ENCODE measurements at places on chromosomes 1 and 21.

DNA sequence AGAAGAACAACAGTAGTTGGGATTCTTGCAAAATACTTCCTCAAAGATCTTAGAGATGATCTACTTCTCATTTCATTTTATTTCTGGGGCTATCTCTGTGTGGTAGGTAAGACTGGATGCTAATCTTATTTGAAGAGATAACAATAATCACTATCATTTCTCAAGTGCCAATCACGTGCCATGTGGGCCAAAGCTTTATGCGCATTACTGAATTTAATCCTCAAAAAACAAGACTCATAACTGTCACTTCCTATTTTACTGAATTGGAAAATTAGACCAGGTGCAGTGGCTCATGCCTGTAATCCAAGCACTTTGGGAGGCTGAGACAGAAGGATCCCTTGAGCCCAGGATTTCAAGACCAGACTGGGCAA, 121.7 kb downstream of the KCNN3 start:
- no peak for DNase-seq

GRCh38 chr1:100009458-100009857, 39.7 kb downstream of the SLC35A3 start:
- DNase-seq = no peak

DNA sequence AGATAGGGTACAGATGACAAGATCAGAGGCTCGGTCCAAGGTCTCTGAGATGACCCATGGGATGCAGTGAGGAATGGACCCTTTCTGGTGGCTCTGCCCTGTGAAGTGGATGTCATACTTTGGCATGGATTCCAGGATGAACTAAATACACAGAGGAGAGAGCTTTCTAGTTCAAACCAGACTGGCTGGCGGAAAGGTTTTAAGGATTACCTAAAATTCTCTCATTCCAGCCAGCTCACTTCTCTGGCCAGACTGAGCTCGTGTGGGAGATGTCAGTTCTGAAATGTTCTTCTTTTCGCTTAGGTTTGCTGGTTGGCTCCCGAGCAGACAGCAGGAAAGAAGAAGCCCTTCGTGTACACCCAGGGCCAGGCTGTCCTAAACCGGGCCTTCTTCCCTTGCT, 6.2 kb downstream of the RNPEP start:
- DNase-seq = no peak

GRCh38 chr21:15255261-15255660, 190.5 kb upstream of the NRIP1 start:
- no peak for DNase-seq

DNA sequence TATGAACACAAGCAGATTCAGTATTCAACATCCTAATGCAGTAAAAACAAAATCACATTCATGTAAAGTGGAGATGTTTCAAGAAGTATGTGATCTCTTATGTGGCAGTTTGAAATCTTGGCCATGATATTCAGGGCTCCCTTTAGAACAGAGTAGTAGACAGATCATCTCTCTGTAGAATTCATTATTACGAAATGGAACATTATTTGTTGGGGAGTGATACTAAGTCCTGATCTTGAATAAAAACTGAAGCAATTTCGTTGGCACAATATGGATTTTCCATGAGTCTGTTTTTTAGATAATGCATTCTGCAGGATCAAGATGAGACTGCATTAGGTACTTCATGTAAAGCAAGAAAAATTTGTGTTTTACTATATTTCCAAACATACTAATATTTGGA, 264.4 kb upstream of the NRIP1 start:
- no peak for DNase-seq

DNA sequence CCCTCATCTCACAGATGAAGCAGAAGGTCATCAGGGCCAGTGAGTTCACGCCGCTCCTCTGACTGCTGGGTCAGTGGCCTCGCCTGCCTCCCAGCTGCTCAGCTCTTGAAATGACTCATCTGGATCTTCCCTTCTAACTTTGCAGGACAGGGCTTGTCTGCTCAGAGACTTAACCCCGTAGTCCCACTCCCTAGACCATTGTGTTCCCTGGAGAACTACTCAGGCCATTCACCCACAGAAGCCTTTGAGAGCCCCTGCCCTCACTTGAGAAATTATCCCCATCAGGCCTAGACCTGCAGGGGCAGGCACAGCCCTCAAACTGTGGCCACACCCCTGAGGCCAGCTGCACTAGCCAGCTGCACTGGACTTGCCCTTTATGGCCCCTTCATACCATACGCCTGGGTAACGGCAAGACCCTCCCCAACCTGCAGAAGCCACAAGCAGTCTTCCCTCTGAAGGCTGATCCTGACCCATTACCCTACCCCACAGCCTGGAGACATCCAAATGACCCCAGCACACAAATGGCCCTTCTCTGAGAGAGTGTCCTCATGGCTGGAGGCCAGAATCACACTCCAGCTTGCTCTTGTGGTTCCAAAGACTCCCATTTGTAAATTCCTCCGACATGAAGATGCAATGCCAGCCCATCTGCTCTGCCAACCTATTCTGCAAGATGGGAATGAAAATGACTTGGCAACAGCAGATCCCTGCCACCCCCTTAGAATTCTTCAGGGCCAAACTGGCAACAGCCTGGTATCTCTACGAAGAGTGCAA, 33.2 kb downstream of the RCSD1 start:
- DNase-seq = no peak

- no peak for DNase-seq
These were observed 65.4 kb downstream of the ALPL start for GRCh38 chr1:21574466-21575151.

- DNase-seq = no peak
These were observed 52.8 kb upstream of the GOLT1A start for GRCh38 chr1:204266504-204267034.

DNA sequence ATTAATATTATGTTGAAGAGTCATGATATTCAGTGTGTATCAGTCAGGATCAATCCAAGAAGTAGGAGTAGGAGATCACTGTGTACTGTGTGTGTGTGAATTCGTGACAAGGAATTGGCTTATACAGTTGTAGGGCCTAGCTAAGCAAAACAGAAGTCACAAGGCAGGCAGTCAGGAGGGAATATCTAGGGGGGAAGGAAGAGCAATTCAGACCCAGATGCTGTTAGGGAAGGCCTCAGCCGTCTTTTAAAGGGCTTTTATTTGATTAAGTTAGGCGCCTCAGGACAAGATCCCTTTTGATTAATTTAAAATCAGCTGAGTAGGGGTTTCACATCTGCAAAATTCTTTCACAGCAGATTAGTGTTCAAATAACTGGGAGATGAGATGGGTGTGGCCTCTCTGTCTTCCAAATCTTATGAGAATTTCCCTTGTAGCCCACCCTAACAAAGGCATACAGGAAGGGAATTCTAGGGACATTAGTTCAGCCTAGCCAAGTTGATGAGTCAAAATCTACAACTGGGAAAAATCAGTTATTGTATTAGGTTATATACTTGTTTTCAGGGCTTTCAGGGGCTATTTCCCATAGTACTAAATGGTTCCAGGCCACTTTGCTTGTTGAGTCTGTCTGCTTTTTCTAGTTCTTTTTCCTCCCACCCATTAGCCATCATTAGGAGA, 47.4 kb downstream of the ALG6 start:
- DNase-seq = no peak

- DNase-seq = no peak
These were observed 75.2 kb downstream of the RERE start for GRCh38 chr1:8742022-8742924.

- DNase-seq = peak; percentile 72
These were observed 9.0 kb upstream of the IFFO2 start for GRCh38 chr1:18965206-18966173.

DNA sequence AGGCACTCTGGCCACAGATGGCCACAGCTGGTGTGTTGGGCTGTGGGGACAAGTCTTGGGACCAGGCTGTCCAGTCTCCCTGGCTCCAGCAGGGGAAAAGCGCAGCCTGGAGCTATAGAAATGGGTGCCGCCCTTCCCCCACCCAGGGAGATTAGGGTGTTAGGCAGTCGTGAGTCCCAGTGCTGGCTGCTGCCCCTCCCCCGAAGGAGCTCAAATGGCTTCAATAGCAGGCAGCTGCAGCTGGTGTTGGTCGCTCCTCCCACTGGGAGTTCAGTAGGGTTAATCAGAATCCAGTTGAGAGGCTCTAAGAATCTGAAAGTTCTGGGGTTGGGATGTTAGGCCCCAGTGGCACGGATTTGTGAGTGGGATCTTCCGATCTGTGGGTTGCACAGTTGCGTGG, 595.6 kb upstream of the PKN2 start:
- no peak for DNase-seq

- no peak for DNase-seq
These were observed 18.1 kb upstream of the PADI3 start for GRCh38 chr1:17230671-17231310.

- no peak for DNase-seq
These were observed 137.8 kb downstream of the GLIS1 start for GRCh38 chr1:53601031-53601745.

DNA sequence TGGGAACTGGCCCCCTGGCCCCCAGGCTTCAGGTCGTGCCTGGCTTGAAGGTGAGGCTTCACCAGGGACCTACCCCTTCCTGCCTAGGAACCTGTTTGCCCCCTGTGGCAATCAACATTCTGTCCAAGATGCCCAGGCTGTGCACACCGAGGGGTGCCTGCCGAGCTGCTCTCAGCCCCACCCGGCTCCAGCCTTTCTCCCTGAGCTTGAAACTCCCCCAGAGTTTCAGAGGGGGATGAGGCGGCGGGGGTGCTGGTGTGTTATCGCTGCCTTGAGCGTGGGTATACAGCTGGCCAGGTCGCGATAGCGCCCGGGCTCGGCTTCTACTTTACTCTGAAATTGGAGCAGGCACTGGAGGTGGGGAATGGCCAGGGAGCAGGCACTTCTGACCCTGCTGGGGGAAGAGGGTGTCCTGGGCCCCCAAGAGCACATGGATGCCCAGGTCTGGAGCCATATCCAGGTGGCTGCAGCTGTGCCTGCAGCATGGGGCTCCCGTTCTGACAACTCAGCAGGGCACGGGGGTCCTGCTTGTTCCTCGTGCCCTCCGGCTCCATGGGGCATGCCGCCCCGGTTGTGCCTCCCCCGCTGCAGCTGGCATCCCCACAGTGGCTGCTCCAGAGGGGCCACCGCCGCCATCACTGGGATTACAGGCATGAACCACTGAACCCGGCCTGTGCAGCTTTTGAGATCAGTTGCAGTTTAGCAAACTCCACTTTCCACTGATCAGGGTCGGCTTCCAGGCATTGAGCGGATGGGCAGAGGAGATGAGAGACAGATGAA, 29.8 kb downstream of the RYR2 start:
- no peak for DNase-seq

- no peak for DNase-seq
These were observed 120.2 kb downstream of the MRPL39 start for GRCh38 chr21:25487046-25487594.

GRCh38 chr1:33171977-33172813, 9.6 kb downstream of the TRIM62 start:
- no peak for DNase-seq

DNA sequence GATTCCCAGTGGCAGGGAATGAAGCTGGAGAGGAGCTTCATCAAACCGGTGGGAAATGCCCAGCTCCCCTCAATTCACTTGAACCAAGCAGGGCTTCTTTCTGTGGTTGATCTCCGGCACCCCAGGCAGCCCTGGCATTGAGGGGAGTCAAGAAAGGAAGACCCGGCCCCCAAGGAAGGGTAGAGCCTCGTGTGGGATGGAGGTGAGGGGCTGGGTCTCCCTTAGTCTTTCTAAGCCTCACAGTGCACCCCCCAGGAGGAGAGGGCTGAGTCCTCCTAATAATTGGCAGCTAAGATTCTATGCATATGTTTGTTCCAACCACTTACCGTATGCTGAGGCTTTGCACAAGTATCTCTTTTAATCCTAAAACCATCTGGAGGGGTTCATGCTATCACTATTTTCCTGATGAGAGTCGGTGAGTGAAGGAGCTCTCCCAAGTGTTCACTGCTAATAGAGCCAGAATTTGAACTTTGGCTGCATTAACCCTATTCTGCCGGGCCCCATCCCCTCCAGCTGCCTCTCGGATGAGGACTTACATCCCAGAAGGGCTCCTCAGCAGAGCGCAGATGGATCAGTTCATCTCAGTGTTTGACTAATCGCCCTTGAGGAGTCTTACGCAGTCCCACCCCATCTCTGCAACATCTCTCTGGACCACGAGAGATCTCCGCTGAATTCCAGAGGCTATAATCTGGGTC, 33.1 kb upstream of the TMEM51 start:
- no peak for DNase-seq
